ENCODE measurements at places on chromosomes 3 and 15.

- DNase-seq, result no peak
These were observed 1.3 kb downstream of the ALPK3 start for GRCh38 chr15:84818261-84819131.

GRCh38 chr15:101498717-101499480 is 9.4 kb upstream of the PCSK6 start:
- DNase-seq, result no peak

DNA sequence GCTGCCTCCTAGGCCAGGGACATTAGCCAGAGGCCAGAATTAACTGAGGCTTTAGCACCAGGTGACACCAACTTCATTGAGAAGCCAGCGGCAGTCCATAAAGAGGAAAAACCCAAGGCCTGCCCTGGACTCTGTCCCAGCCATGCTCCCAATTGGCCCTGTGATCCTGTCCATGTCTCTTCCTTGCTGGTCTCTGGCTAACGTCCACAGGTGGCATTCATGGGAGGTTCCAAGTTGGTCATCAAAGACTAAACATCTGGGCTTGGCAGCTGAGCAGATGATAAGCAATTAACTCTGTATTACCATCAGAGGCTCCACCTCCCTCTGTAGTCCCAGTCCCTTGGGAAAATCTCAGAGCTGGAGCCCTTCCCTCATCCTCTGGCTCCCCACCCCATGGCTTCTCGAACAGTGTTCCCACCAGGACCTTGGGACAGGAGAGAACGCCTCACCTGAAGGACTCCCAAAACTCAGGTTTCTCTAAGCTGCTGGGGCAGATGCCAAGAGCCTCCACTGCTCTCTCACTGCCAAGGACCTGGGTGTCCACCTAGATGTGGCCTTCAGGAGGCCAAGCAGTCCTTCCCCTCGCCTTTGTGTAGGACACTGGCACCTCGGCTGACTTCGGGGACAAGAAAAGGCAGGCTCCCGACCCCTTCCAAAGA is 40.4 kb downstream of the GOLGA6A start:
- DNase-seq, result no peak

- DNase-seq, result no peak
These were observed 120.5 kb upstream of the CGNL1 start for GRCh38 chr15:57255751-57256341.

DNA sequence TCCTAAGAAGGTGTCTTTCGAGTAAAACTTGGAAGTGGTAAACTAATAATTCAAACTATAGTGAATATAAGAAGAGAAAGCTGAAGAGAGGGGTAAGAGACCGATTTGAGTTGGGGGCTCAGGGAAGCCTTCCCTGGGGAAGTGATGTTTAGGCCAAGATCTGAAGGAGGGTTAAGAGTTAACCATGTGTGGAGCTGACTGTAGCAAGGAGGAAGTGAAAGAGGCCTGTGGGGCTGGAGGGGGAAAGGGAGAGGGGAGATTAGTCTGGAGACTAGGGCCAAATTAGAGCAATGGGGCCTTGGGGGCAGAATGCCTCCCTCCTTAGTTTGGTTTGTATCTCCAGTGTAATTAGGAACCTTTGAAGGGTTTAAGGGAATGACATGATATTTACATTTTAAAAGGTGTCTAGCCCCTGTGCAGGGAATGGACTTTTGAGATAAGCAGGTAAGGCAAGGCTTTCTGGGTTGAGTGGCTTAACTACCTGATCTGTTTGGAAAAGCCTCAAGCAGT is 2.2 kb downstream of the ZNF592 start:
- DNase-seq, result peak; percentile 84

DNA sequence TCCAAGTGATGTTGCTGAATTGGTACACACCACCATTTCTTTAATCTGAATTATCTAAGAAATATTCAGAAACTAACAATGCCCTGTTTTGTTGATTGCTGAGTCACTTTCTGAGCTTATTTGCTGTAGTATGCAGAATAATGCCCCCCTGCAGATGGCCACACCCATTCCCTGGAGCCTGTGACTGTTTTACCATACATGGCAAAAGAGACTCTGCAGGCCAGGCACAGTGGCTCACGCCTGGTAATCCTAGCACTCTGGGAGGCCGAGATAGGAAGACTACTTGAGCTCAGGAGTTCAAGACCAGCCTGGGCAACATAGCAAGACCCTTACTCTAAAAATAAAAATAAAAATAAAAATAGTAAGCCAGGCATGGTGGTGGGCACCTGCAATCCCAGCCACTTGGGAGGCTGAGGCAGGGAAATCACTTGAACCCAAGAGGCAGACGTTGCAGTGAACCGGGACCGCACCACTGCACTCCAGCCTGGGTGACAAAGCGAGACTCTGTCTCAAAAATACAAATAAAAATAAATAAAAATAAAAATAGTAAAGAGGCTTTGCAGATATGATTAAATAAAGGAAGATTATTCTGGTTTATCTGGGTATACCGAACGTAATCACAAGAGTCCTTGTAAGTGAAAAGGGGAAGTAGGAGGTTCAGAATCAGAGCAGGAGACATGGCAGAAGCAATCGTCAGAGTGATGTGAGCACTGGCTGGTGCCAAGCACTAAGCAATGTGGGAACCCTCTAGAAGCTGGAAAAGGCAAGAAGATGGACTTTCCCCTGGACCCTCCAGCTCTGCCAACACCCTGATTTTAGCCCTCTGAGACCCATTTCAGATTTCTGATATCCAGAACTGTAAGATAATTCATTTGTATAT is 19.0 kb downstream of the PCYT1A start:
- no peak for DNase-seq

GRCh38 chr3:3783210-3783609 is 16.0 kb upstream of the LRRN1 start:
- DNase-seq, result no peak

DNA sequence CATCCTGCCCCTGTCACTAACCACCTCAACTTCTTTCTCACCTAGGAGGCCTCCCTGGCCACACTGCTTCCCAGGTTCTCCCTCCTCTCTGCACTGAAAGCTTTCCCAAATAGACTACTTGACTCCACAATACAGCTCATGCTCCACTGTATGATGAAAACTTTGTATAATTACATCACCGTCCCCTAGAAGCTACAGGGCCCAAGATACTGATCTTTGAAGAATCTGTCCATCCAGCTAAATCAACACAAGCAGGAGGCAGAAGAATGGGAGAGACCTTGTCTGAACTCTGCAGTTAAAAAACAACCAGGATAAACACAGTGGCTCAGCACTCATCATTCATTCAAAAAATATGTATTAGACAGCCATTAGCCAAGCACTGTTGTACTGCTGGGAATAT is 26.4 kb upstream of the RPS17 start:
- no peak for DNase-seq

GRCh38 chr15:66698318-66698961 is 3.6 kb upstream of the SMAD6 start:
- DNase-seq, result peak; percentile 53

DNA sequence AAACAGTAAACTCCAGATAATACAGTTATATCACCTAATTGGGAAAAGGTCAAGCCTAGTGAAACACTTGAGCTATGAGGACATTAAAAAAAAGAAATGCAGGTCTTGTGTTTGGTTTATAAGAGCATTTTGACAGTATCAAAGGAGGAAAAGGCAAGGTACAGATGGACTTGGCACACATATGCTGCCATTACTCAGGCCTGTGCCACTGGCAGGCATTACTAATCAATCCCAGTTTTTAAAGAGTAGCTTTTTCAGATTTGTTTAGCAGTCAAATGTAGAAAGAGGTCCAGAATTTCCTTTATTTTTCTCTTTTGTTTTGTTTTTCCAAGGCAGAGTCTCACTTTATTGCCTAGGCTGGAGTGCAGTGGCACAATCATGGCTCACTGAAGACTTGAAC is 38.9 kb downstream of the MDFIC2 start:
- peak; percentile 1 for DNase-seq

GRCh38 chr15:98938105-98938417 is 69.5 kb downstream of the PGPEP1L start:
- no peak for DNase-seq

- DNase-seq, result no peak
These were observed 64.7 kb downstream of the ATP1B3 start for GRCh38 chr3:141941093-141941492.

GRCh38 chr3:14179114-14179465 is 473 bp downstream of the LSM3 start:
- no peak for DNase-seq

DNA sequence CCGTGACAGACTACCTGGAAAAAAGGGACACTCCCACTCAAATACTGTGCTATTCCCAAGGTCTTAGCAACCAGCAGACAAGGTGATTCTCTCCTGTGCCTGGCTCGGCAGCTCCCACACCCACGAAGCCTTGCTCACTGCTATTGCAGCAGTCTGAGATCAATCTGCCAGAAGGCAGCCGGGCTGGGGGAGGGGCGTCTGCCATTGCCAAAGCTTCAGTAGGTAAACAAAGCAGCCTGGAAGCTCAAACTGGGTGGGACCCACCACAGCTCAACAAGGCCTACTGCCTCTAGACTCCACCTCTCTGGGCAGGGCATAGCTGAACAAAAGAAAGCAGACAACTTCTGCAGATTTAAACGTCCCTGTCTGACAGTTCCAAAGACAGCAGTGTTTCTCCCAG is 128.4 kb upstream of the SETMAR start:
- DNase-seq, result no peak

DNA sequence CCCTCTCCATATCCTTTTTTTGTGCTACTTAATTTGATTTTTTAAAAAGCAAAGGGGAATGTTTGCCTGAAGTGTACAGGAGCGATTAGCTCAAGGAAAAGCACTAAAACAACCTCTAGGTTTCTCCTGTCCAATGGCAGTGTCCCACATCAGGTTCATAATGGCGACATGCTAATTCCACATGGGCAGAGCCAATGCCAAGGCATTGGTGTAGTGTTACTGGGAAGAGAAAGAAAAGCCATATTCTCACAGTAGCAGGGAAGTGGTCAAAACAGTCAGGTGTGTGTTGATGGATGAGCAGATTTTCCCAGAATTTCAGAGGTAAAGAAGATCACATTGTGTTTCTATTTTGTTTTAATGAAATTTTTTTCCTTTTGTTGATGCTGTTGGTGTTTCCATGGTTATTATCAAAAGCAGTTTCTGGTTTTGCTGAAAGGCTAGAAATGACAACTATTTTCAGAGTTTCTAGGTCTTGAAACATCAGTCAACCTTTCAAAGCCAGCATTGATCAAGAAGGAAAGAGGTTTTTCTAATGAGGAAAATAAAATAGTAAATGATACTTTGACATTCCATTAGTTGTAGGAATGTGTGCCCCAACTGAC is 65.2 kb downstream of the FNDC3B start:
- no peak for DNase-seq

DNA sequence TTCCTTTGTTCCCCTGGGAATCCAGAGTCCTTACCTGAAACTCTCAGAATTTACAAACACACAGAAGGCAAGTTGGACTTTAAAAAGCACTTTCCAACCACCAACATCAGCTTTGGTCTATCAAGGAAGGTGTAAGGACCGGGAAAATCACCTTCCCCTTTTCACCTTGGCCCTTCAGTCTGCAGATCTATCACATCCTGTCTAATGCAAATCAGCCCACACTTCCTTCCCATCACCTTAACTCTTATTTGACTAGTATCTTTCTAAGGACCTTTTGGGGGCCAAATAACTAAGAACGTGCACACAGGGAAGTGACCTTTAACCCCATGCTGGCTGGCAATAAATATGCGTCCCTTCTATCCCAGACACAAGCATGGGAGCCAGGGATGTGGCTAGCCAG is 320.6 kb downstream of the ARRDC4 start:
- no peak for DNase-seq

DNA sequence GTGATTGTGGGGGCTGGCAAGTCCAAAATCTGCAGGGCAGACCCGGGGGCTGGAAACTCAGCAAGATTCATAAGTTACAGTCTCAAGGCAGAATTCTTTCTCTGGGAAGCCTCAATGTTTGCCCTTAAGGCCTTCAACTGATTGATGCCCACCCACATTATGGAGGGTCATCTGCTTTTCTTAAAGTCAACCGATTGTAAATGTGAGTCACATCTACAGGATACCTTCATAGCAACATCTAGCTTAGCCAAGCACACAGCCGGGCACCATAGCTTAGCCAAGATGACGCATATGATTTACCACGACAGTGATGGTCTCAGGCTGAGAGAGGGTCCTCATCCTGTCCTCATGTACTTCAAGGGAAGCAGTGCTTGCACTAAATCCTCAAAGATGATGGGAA is 43.5 kb downstream of the IDH2 start:
- no peak for DNase-seq

DNA sequence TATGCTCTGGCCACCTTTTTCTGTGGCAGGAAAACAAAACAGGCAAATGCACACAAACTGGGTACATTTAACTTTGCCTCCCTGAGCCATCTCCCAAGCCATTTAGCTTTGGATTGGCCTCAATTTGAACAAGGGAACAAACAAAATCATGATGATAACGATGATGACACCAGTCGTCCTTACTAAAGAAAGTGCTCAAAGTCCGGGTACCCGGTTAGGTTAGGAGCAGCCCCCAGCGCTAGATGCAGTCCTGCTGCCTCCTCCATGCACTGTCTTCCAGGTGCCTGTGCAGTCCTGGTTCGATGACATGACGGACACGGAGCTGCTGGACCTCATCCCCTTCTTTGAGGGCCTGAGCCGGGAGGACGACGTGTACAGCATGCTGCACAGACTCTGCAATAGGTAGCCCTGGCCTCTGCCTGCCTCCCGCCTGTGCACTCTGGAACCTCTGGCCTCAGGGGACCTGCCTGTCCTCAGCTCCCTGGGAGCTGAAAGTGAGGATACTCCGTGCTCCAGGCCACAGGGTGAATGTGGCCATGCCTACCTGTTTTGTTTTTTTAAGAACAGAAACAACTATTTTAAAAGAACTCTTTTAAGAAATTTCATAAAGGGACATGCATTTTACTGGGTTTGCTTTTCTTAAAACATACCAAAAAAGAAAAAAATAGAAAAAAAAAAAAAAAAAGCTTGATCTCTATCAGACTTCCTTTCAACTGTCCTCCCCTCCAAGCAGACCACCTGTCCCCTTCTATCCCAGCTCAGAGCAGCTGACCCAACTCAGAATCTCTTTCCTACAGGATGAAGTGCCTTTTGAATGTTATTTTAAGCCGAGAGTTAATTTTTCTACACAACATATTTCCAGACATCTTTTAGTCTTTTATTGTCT is 9.9 kb upstream of the VILL start:
- no peak for DNase-seq

- DNase-seq, result no peak
These were observed 781.2 kb upstream of the ARPP21 start for GRCh38 chr3:34858067-34858660.

DNA sequence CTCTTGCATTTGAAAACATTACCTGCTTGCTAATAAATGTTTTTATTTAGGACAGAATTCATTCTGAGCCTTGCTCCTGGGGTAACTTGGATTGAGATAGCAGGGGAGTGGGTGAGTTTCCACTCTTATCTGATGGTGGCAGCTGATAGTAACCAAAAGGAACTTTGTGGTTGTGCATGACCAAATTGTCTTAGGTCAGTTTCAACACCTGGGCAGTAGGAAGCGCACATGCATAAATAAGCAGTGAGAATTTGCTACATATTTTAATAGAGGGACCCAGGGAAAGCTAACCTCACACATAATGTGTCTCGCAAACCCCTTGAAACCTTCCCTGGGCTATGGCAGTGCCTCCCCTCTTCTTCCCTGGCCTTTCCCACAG is 65.4 kb upstream of the XCR1 start:
- DNase-seq, result peak; percentile 51

- no peak for DNase-seq
These were observed 9.0 kb downstream of the MIX23 start for GRCh38 chr3:122374034-122374433.

GRCh38 chr15:42493679-42494078 is 1.8 kb upstream of the SNAP23 start:
- DNase-seq, result peak; percentile 26

GRCh38 chr3:16211176-16211904 is 36.9 kb downstream of the GALNT15 start:
- no peak for DNase-seq
